Chondrocyte (in vitro differentiated cells): ENCODE measurements at places on chromosomes 16 and 17. TPM values are rescaled to one million over a fixed set of nuclear protein-coding genes. Genes with fewer than 3 reads are reported as not detected.

Gene SLC52A1
- not detected in 3 replicates for total RNA-seq

Gene RSKR
- total RNA-seq, result 4.7 to 9.0 TPM (median 6.4 TPM) in 3 replicates

DNA sequence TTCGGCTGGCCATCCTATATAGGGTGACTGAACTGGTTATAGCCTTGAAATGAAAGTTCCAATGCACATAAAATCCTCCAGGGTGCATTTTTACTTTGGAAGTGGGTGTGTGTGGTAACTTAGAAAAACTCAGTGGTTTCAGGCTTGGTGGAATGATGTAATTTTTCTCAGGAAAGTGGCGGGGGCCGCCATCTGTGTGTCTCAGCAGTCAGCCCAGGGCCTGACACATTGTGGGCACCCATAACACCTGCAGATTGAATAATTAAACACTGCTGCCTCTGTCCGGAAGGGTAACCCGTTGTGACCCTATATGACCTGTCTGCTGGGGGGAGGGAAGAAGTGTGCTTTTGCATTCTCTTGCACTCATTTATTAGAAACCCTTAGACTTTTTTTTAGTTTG is 2.2 kb upstream of the PDP2 start:
- no peak for DNase-seq

DNA sequence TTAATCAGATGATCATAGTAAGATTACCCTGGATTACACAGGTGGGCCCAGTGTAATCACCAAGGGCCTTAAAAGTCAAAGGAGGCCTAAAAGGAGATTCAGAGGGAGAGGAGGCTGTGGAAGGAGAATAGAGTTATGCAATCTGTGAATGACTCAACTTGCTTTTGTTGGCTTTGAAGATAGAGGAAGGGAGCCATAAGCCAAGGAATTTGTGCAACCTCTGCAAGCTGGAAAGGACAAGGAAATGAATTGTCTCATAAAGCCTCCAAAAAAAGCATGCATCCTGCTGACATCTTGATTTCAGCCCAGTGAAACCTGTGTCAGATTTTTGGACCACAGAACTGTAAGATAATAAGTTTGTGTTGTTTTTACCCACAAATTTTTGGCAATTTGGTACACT is 109.6 kb downstream of the CNTNAP4 start:
- no peak for DNase-seq

DNA sequence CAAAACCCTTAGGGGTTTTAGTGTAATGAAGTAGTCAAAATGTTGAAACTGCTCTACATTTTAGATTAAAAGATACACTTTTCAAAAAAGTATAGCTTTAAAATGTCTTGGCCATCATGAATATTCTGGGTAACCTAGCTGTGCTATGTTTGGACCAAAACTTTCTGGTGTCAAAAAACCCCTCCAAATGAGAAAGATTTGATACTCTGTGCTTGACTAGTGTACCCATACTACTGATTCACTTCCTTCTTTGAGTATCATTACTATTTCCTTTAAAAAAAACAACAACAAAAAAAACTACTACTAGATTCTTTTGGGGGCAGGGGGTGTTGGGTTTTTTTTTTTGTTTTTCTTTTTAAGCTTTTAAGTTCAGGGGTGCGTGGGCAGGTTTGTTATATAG is 37.3 kb downstream of the PTRH2 start:
- no peak for DNase-seq
